BJ (cell line): ENCODE measurements at places on chromosomes 1 and 21.

DNA sequence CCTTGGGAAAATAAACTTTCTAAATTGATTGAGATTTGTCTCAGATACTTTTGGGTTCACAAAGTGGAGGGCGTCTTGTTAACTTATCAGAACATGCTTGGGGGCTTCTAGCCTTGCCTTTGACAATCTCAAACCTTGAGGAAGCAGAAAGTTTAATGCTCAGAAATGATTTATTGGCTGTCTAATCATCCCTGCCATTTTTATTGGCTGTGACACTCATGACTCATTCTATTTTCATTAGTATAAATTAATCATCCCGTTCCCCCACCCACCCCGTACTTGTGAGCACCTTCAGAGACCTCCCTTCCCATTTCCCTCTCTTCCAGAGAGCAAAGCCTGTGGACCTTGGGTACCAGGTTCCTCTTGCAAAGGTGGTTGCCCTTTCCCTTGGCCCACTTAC is 87.1 kb downstream of the FGGY start:
- no peak for DNase-seq

DNA sequence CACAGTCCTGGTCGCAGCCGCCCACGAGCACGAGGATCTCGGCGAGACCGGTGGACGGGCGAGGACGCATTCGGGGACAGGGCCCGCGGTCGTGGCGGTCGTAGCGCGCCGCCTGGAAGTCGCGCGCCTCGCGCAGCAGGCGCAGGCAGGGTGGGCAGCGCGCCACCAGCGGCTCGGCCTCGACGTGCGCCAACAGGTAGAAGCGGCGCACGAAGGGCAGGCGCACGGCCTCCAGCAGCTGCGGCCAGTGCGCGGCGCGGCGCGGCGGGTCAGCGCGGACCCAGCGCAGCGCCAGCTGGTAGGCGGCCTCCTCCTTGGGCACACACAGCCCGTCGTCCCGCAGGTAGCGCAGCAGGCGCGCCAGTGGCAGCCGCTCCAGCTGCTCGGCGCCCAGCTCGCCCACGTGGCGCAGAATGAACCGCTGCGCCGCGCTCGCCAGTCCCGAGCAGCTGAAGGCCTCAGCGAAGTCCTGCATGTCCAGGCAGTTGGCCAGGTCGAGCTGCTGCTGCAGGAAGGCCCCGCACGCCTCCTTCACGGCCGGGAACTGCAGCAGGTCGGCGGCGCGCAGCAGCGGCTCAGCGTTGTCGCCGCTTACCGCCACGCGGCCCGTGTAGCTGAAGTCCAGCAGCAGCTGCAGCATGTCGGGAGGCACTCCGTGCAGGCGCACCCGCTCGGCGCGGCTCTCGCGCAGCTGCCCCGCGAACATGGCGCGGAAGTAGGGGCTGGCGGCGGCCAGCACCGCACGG is 573 bp downstream of the KLHL21 start:
- DNase-seq, result no peak

DNA sequence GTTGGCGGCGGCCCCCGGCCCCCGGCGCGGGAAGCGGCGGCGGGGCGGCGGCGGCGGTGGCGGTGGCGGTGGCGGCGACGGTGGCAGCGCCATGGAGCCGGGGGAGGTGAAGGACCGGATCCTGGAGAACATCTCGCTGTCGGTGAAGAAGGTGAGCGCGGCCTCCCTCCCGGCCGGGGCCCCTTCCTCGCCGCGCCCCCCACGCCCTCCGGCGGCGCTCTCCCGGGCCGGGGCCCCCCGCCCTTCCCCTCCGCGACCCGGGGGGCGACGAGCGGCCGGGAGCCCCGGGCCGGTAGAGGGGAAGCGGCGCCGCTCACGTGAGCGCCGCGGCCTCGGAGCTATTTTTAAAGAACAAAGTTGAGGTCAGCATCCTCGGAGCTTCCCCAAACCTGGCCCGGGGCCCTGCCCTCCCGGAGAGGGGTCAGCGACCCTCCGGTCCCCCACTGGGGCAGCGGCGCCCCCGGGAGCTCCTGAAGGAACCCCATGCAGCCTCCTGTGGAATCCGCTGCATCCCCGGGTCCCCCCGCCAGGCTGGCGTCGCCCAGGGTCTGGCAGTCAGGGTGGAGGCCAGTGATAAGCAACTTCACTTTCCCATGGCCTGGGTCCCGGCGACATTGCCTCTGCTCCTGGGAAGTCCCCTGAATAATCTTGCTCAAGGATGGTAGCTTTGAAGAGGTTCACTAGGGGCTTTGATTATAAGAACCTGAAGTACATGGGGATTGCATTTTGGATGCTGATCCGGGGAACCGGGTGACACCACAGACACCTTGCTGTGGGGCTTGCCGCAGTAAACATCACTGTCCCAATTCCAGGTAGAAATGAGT is 560 bp downstream of the PLEKHM2 start:
- no peak for DNase-seq

DNA sequence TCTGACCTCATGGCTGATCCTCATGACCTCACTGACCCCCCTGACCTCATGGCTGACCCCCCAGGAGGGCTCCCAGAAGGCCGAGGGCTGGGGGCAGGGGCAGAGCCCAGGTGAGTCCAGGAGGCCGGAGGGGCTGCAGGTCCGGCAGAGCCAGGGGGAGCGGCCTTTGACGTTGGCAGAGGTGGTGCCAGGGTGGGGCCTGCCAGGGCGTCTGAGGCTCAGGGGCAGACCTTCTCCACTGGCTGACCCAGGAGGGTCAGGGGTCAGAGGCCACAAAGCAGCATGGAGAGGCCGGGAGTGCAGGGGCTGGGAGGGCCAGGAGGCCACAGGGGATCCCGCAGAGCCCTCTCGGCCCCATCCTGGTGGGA is 28.1 kb upstream of the TTLL10 start:
- DNase-seq, result no peak

DNA sequence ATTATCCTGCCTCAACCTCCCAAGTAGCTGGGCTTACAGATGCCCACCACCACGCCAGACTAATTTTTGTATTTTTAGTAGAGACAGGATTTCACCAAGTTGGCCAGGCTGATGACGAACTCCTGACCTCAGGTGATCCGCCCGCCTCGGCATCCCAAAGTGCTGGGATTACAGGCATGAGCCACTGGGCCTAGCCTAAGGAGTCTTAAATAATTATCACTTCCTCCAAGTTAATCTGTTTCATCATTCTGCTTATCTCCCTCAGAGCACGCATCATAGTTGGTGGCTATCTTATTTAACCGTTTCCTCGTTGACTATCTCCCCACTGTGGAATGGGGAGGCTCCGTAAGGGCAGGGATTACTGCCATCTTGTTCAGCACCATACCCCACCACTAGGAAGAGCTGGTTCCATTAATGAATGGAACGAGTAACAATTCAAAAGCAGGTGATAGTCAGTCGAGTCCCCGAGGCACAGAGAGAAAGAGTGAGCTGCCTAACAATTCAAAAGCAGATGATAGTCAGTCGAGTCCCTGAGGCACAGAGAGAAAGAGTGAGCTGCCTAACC is 52.7 kb downstream of the GLUL start:
- DNase-seq, result no peak

- DNase-seq, result no peak
Observed at GRCh38 chr21:31136891-31137290, 98.6 kb upstream of the KRTAP19-8 start.

DNA sequence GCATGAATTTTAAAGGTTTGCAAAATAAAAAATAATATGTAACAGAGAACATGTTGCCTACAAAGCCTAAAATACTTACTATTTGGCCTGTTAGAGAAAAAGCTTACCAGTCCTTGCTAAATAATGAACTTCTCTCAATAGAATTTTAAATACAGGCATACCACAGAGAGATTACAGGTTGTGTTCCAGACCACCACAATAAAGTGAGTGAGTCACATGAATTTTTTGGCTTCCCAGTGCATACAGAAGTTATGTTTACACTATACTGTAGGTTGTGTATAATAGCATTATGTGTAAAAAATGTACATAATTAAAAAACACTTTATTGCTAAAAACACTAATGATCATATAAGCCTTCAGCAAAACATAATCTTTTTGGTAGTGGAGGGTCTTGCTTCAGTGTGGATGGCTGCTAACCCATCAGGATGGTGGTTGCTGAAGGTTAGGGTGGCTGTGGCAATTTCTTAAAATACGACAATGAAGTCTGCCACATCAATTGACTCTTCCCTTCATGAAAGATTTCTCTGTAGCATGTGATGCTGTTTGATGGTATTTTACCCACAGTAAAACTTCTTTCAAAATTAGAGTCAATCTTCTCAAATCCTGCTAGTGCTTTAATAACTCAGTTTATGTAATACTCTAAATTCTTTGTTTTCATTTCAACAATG is 48.6 kb downstream of the SCYL3 start:
- DNase-seq, result no peak

GRCh38 chr1:20141466-20141865 is 2.3 kb downstream of the PLA2G2F start:
- DNase-seq, result no peak

- no peak for DNase-seq
Observed at GRCh38 chr1:156488566-156489165, 11.9 kb downstream of the MEF2D start.

- no peak for DNase-seq
Observed at GRCh38 chr1:85149805-85150204, 51.0 kb downstream of the SYDE2 start.

GRCh38 chr1:153945795-153946621 is 510 bp downstream of the DENND4B start:
- no peak for DNase-seq

DNA sequence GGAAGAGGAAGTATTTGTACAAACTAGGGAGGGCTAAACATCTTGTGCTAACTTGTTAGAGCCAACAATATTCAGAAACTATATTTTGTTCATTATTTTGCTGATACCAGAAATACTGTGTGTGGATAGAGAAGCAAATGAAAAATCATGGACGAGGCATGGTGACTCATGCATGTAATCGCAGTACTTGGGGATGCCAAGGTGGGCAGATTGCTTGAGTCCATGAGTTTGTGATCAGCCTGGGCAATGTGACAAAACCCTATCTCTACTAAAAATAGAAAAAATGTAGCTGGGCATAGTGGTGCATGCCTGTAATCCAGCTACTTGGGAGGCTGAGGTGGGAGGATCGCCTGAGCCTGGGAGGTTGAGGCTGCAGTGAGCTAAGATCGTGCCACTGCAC is 13.4 kb downstream of the LRRC41 start:
- DNase-seq, result no peak

- DNase-seq, result no peak
Observed at GRCh38 chr1:224348137-224348536, 8.5 kb upstream of the CNIH4 start.

DNA sequence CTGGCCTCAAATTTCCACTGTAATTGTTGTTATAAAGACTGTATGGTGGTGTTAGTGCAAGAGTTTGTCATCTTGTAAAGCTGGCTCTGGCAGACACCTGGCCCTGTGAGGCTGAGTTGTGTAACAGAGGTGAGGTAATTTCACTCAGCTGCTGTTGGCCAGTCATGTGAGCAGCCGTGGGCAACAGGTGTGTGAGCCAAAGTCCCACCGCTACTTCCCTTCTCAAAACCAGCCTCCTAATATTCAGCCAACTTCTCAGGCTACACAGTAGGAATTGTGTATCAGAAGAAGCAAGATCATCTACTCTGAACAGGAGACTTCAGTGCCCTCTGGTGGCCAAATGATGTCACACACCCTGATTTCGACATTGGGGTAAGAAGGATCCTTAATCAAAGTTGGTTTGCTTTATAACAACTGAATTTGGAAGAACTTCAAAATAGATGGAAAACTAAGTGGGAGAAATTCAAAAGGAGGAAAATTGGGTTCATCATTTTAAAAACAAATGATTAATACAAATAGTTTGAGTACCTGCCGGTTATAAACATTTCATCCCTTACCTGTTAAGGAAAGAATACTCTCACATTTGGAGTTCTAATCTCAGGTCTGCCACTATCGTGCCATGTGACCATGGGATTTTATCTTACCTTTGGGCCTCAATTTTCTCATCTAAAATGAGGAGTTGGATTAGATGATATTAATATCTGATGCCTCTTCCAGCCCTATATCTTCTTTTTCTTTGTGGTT is 2.6 kb upstream of the CREG1 start:
- DNase-seq, result no peak

- DNase-seq, result no peak
Observed at GRCh38 chr1:18820791-18821641, 38.4 kb downstream of the TAS1R2 start.

DNA sequence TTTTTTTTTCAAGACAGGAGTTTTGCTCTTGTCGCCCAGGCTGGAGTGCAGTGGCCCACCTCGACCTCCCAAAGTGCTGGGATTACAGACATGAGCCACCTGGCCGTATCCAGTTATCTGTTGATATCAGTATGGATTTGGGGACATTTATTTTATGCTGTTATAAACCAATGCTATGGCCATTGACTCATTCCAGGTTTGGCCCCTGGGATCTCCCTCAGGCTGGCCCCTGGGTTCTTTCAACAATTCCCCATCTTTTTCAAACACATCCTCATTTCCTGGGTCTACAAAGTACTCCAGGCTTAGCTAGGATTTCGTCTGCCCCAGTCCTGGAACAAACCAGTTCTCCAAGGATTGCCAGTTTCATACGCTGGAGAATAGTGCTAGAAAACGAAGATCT is 44.1 kb downstream of the WDR4 start:
- no peak for DNase-seq

- DNase-seq, result no peak
Observed at GRCh38 chr1:41545996-41546832, 61.7 kb upstream of the EDN2 start.

- DNase-seq, result no peak
Observed at GRCh38 chr1:246320286-246320685, 186.8 kb downstream of the SMYD3 start.

DNA sequence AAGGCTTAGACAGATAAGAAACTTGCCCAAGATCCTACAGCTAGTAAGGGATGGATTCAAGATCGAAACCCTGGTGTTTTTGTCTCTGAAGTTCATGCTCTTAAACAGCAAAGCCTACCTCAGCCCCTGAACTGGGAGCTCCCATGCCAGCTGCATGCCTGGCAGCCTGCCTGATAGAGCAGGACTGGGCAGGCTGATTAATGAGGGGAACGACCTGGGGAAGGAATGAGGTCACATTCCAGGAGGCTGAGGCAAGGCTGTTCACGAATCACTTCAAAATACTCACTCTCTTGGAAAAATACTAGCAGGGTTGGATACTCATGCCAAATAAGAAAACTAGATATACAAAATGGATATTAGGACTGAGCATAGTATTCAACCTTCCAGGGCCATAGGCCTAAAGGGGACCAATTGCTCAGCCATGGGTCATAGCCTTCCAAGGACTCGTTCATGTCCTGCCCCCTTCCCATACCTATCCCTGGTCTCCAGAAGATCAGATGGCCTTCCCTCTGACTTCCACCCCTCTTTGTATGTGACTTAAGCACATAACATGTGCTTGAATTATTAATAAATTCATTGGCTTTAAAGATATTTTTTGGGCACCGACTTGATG is 15.6 kb upstream of the TACSTD2 start:
- peak; percentile 52 for DNase-seq

- DNase-seq, result no peak
Observed at GRCh38 chr1:117760069-117760468, 154.2 kb downstream of the TENT5C start.

DNA sequence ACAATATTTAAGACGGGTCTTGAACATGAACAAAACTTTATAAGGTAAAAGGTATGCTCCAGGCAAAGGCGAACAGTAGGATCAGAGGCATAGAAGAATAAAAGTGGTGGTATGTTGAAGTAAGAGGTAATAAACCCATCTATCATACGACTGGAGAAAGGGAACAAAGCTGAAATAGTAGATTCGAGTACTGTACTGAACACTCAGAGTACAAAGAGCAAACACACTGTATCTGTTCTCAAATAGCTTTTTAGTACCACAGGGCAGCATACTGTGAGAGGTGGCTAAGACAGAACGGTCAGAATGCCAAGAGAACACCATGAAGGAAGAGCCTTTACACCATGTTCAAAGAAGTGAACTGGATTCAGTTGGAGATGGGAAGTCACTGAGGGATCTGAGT is 83.2 kb downstream of the EPS15 start:
- DNase-seq, result no peak
